ENCODE measurements at places on chromosomes 6 and 20.

GRCh38 chr6:73728548-73729205, 32.7 kb downstream of the CD109 start:
- DNase-seq = no peak

GRCh38 chr6:6177754-6178153, 142.7 kb downstream of the F13A1 start:
- DNase-seq = no peak

- no peak for DNase-seq
Measured at GRCh38 chr6:46505693-46506512, 14.7 kb upstream of the RCAN2 start.

DNA sequence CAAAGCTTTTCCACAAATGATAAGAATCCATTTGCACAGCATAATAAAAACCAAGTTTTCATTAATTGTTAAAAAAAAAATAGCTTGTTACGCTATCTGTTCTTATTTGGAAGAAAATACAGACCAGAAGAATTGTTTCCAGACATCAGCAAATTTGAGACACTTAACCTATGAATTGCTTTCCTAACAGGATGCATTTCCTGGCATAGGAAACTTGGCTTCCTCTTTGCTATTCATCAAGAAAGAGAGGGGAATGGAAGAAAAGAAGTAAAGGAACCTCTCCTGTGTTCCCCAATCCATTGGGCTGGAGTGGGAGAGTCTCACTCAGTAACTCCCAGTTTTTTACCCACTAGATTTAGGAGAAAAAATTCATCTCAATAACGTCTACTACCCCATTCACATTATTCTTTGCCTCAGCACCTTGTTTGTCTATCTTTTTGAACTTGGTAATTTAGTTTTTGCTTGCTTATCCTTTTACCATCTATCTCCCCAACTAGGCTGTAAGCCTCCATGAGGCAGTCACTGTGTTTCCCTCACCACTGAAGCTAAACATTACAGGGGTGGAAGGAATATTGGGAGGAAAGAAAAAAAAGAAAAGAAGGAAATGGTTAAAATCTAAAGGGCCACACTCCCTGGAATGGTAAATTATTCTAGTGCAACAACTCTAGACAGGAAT, 150.3 kb downstream of the COL21A1 start:
- no peak for DNase-seq

DNA sequence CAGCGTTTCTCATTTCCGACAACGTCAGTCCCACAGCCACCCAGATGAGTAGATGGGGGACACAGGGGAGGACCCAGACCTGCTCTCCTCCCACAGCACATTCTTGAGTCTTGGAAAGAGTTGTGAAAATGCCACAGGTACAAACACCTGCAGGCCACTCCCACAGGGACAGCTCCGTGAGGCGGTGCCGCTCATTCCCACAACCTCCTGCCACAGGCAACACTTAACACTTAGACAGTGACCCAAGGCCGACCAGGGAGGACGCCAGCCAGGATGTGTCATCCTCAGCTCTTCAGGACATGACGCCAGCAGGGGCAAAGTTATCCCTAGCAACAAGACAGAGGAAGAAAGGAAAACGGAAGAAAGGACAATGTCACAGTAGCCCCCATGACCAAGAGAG, 22.9 kb upstream of the HLA-B start:
- DNase-seq = no peak

DNA sequence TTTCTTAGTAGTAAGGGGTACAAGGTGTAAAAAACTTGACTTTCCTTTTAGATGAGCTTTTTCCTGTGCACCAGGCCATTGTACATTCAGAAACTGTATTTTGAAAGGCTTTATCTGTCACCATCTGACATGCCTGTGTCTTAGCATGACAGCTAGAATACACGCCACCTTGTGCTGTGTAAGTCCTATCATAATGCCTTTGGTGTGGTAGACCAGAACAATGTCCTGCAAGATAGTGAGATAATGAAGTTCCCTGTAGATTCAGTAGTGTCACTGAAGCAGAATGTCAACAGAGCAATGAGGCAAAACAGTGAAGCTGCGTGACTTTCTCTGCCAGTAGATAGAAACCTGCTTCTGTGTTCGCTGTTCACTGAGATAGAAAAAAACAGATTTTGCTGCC, 105.8 kb downstream of the JAG1 start:
- no peak for DNase-seq

GRCh38 chr6:160253292-160253691, 5.3 kb downstream of the SLC22A2 start:
- DNase-seq = no peak

GRCh38 chr6:99288668-99289067, 60.8 kb downstream of the FAXC start:
- DNase-seq = no peak

GRCh38 chr6:14681699-14682487, 564.0 kb upstream of the JARID2 start:
- DNase-seq = no peak

DNA sequence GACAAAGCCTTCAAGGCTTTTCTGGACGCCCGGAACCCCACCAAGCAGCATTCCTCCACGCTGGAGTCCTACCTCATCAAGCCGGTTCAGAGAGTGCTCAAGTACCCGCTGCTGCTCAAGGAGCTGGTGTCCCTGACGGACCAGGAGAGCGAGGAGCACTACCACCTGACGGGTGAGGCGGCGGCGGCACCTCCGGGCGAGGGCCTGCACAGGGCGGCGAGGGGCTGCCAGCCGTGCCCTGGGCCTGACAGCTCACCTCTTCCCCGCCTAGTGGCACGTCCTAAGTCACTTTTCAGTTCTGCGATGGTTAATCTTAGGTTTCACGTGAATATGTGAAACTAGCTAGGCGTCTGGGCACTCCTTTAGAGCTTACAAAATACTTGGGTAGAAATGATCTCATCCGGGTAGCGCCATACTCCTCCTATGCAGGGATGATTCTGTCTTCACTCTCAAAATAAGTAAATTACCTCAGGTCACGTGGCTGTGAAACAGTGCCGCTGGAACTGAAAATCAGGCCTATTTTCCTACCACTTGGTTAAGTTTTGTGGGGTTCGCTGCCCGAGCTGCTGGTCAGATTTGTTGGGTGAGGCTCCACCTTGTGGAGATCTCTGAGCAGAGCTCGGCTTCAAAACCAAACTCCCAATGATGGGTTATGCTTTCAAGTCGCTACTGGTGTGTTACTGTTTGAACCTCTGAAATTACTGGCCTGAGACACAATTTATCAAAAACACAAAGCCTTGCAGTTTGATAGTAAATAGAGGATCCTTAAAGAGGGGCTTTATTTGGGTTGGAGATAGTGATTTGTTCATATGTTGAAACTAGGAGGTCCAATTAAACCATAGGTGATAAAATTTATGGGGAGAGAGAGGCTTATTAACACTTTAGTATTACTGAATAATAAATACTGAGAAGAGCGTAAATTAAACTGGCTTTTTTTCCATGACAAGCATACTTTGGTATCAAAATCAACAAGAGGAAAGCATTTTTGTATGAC, 15.5 kb upstream of the CLDN20 start:
- no peak for DNase-seq

DNA sequence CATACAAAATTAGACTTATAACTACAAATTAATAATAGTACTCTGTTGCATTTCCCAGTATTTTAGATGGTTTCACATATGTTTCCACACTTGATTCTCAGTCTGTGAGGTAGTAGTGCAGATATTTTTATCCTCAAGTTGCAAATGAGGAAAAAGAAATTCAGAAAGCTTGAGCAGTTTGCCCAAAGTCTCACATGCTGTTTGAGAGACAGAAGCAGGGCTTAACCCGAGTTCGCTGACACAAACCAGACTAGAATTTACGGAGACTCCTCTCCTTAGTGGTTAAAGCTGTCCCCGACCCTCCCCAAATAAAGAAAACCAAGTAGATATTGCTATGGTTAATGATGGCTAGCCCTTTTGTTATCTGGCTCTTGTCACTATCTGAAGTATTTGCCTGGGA, 126.2 kb downstream of the TIAM2 start:
- DNase-seq = no peak

DNA sequence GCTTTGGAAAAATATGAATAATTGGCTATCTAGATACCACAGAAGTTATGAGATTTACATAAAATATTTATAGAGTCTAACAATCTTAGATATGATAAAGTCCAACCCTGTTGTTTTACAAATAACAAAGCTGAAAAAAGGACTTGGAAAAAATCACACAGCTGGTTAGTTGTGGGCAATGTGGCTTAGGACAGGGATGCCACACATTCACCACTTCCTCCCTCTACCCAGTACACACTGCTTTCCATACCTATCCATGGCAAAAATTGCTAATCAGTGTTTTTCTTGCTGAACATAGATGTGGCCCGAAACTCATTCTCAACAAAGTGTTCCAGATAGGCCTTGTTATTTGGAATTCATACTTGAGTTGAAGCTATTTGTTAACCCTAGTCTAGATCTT, 147.3 kb upstream of the BMP5 start:
- DNase-seq = no peak

DNA sequence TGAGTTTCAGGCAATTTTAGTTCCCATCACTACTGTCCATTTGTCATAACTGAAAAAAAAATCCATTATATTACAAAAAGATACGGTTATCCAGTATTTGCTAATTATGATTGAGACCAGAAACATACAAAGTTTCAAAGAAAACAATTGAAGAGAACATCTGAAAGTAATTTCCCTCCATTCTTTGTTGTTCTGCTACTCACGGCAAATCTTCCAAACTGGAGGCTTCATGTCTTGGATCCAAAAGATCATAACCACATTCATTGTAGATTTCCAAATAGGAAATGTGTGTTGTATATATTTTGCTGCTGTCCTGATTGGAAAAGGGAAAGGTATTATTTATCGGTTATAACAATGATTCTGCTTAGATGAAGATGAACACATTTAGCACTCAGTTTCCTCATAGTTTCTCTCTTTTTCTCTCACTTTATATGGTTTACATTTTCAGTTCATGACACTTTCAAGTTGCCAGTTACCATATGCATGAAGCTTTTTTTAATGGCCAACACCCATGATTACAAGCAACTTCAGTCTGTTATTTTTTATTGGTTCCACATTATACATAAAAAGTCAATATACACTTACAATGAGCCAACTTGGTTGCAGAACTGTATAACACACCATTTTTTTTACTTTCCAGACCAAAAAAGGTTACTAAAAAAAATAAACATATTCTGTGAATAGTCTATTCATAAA, 90.4 kb downstream of the KIF6 start:
- no peak for DNase-seq

GRCh38 chr6:15980801-15981200, 148.1 kb upstream of the MYLIP start:
- no peak for DNase-seq

GRCh38 chr20:31698803-31699718, 23.6 kb downstream of the BCL2L1 start:
- DNase-seq = no peak

DNA sequence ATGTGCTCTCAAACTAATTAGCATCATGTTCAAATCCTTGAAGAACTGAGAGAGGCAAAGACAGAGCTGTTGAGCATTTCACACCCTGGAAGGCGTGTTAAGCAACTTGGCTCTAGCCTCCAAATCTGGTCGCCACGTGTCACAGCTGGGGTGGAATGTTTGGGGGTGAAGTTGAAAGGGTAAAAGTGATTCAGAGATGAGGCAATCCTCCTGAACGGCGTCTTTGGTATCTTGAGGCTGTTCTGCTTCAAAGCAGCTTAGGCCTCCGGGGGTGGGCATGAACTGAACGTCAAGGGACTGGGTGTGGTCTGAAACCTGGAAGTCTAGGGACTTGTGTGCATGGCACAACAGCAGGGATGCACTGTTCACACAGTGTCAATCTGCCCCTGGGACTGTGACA, 62.3 kb downstream of the TRAM2 start:
- DNase-seq = no peak

- no peak for DNase-seq
Measured at GRCh38 chr6:44061375-44062104, 65.7 kb downstream of the MRPL14 start.

DNA sequence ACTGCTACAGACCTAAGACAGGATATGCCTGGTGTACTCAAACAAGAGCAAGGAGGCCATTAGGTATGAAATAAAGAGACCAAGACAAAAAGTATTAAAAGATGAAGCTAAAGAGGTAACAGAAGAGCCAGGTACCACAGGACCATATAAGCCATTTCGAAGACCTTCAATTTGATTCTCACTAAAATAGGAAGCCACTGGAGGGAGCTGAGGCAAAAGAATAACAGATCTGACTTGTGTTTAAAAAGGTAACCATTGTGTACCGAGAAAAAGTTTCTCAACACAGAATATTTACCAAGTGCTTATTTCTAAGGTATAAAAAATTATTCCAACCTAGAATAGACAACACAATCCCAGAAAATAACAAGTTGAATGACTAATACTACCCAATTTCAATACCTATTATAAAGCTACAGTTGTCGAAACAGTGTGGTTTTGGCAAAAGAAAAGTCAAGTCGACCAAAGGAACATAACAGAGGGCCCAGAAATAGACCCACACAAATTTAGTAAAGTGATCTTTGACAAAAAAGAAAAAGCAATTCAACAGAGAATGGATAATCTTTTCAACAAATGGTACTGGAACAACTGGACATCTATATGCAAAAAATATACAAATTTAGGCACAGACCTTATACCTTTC, 125.3 kb upstream of the DST start:
- DNase-seq = no peak

DNA sequence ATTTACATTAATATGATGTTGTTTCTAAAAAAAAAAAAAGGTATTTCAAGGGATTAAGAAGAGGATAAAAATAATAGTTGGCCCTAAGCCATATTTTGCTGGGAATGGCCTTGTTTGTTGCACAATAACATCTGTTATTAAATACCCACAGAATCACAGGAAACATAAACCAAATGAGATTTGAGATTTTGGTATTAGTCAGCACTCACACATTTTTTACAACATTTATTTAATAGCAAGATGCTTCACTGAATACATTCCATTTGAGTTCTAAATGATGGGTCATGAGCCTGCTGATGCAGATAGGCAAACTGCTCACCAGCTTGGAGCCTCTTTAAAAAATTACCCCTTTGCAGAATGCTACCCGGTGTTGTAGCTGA, 92.9 kb upstream of the ENPP5 start:
- DNase-seq = no peak

DNA sequence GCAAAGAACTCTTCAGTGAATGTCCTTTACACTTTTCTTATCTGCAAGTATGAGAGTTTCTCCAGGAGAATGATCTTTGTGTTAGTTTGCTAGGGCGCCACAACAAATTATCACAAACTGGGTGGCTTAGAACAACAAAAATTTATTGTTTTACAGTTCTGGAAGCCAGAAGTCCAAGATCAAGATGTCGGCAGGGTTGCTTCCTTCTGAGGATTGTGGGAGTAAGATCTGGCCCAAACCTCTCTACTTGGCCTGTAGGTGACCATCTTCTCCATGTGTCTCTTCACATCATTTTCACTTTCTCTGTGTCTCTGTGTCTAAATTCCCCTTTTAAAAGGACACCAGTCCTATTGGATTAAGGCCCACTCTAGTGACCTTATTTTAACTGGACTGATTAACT, 103.0 kb downstream of the ADTRP start:
- DNase-seq = no peak

Data from effector CD4-positive, alpha-beta T cell (primary cell).